ENCODE measurements at places on chromosomes 6 and 20.

GRCh38 chr6:4327841-4328240 lies 192.5 kb upstream of the ECI2 start:
- no peak for DNase-seq

- DNase-seq = no peak
Measured at GRCh38 chr20:63331741-63332400, 29.3 kb downstream of the CHRNA4 start.

GRCh38 chr6:49980898-49981297 lies 11.5 kb upstream of the DEFB113 start:
- DNase-seq = no peak

GRCh38 chr20:51470907-51471411 lies 71.6 kb downstream of the NFATC2 start:
- no peak for DNase-seq

- no peak for DNase-seq
Measured at GRCh38 chr6:8738951-8739350, 303.6 kb upstream of the SLC35B3 start.

DNA sequence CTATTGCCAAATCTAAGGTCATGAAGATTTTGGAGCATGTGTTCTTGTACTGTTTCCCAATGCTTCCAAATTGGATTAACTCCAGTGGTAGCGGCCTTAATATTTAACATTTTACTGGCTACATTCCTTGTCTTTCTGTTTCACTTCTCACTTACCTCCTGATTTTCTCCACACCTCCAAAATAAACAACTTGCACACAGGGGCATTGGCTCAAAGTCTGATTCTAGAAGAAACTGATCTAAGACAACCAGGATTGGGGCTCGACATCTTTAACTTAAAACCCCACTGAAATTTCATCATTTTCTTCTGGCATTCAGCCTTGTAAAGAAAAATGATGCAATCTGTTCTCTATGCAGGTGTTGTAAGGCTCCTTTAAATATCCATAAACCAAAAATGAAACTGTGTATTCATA lies 557.9 kb upstream of the ID4 start:
- DNase-seq = no peak

DNA sequence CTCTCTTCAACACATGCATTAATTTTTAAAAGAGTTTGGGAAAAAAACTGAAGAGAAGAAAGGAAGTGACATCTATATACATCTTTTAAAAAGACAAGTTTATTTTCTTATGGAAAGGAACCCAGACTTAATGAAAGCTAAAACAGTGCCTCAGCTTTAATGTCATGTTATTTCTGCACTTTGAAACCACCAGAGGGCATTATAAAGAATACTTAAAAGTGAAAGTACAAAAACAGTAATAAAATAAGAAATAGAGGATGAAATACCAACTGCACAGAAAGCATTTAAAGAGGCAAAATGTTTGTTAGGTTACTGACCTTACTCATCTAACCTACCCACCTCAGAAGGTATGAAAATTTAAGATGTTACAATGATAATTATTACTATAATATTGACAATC lies 98.8 kb downstream of the HUS1B start:
- DNase-seq = no peak

- no peak for DNase-seq
Measured at GRCh38 chr6:4773181-4773580, 3.0 kb upstream of the CDYL start.

GRCh38 chr20:63284544-63284949 lies 8.4 kb upstream of the COL20A1 start:
- no peak for DNase-seq

DNA sequence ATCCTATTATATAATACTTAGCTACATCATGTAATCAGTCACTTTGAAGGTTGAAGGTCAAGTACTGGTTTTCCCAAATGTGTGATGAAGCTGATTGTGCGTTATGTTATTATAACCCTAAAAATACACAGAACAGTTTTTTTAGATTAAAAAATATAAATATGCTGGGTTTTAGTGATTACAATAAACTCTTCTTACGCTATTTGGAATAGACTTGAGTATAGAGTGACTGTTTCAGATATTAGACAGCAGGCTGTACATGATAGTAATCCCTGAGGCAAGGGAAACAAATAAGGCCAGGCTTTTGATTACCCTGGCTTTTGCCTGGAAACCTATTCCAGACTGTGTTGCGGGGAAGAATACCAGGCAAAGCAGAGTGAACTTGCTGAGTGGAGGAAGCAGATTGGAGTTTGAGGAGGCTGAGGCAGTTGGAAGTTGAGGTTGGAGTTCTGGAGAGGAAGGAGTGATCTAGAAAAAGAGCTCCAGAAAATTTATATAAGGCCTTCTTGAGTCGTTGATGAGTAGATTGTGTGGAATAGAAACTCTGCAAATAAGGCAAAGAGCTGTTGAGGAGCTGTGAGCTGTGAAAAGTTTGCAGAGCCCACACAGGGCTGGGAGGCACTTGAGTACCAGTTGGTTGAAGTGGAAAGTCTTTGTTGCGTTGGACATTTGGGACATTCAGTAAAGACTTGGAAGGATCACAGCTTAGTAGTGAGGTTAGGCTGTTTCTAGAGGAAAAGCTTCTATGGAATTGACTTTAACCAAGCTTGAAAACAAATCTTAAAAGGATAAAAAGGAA lies 26.4 kb downstream of the MAP3K4 start:
- DNase-seq = no peak

DNA sequence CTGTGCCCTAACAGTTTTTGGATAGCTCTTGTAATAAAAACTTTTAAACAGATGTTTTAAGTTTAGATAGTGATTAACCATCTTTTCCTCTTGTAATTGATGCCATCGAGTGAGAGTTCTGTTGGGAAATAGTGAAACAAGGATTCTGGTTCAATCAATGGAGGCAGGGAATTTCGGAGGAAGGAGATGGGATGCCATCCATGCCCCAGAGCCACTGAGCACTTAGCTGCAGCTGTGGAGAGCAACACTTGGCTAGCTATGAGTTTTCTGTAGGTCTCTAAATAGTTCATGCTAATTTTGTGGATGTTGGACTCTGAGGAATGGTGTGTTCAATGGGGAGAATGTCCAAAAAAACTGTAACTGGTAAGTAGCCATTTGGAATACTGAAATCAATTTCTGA lies 16.7 kb downstream of the CBFA2T2 start:
- DNase-seq = no peak

DNA sequence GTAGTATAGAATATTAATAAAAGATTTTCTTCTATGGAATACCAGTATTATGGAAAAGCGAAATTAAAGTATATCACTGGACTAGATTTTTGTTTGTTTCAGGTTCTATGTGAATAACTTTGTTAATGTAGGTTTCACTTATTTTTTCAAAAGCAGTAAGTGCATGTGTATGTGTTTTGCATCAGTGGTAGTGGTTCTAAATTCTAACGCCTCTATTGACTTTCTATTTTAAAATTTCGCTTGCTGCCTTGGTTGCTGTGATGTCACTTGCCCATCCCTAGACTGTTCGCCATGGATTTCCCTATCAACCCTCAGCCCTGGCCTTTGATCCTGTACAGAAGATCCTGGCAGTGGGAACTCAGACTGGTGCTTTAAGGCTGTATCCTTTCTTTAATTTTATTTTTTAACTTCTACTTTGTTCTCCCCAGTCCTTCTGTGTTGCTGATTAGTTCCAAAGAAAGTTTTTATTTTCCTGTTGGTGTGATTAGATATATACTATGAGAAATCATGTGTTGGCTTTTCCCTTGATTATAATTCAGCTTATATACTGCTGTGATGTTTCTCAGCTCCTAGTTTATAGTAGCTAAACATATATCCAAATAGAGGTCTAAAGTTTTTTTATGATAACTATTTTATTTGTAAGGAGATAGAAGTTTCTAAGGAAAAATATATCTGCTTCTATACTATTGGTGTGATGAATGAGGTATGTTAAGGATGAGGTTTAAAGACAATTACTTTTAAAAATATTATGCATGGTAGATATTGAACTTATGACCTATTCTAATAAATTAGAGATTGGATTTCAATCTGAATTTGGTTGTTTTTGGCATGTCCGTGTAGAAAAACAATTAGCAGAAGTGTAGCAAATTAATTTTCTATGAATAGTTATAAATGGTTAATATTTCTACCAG lies 1.7 kb downstream of the STXBP5 start:
- no peak for DNase-seq

DNA sequence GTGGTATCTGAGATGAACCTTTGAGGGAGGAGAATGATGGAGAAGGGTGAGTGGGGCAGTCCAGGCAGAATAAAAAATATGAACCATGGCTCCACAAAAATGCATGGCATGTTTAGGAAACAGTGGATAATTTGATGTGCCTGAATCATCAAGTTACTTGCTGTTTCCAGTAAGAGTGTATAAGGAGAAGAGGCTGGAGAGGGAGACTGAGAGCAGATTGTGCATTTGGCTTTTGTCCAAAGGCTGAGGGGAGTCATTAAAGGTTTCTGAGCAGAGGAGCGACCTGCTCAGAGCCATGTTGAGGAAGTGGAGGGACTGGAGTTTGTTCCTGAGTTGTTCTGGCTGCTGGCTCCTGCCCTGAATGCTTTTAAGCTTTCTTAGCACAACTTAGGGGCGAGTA lies 6.1 kb downstream of the MMP24 start:
- DNase-seq = no peak

DNA sequence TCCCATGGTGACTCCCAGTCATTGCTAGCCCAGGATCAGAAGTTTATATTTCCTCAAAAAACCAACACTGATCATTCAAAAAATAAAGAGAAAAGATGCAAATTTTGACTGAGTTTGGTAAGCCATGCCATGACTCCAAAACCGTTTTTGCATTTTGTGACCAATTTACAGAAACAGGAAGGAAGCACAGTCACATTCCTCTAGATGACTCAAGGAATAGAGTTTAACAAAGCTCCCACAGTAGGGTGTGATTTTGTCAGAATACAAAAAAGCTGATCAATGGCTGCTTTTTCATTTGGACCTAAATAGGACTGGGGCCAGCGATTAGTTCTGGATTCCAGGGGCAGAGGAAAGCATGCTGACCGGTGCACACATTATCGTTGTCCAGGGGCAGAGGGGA lies 179.4 kb upstream of the AFDN start:
- no peak for DNase-seq

DNA sequence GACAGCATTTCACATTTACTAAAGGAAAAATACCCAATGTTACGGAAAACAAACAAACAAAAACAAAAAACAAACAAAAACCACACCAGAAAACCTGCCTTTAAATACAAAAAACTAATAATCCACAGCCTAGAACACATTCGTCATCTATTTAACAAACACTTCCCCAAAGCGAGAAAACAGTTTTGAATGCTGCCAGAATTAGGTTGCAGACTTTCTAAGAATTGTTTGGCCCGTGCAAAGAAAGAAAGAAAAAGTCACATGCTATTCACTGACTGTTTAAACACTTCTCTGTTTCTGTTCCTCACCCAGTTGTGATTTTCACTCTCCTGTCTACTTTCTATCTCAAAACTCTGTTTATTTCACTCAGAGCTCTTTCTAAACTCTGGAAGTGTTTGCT lies 52.5 kb downstream of the BCAS1 start:
- DNase-seq = no peak

DNA sequence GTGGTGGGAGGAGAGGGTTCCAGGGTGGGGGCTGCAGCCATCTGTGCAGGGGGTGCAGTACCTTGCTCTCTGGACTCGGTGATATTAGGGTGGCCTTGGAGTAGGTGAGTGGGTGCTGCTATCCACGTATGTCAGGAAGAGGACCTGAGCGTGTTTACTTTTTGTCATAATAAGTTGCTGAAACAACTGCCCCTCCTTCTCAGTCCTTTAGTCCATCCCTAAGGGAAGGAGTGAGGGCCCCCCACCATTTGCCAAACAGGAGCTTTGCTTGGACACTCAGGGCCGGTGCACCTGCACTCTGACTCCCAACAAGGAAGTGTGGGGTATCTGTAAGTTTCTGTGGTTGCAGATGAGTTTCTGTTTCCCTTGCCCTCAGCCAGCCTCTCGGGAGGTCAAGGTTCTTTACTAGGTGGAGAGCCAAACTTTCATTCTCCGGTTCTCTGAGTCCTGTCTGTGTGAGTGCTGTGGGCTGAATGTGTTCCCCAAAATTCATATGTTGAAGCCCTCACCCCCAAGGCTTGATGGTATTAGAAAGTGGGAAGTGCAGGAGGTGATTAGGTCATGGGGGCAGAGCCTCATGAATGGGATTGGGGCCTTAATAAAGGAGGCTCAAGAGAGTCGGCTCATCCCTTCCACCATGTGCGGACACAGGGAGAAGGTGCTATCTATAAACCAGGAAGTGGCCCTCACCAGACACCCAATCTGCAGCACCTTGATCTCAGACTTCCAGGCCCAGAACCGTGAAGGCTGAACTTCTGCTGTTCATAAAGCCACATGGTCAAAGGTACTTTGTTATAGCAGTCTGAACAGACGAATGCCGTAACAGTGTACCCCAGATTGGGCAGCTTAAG lies 19.6 kb upstream of the CCR6 start:
- no peak for DNase-seq

DNA sequence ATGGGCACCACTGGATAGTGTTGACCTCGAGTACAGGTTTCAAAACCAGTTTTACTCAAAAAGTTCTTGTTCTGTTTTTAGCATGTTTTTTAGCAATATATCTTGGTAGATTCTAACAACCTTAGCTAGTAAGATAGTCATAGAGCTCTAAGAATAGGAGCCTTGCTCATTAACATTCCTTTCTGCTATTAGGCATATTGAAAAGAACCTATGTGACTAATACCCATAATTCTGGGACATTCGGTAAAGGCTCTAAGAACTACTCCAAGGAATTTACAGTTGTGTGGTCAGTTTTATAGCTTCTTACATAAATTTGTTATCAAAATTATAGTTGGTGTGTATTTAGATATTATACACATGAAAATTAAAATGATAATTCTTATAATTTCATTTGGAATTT lies 11.6 kb downstream of the SLC9A8 start:
- no peak for DNase-seq

GRCh38 chr6:155436981-155437749 lies 18.5 kb downstream of the NOX3 start:
- DNase-seq = no peak

GRCh38 chr20:16314320-16314719 lies 258.9 kb downstream of the KIF16B start:
- no peak for DNase-seq

DNA sequence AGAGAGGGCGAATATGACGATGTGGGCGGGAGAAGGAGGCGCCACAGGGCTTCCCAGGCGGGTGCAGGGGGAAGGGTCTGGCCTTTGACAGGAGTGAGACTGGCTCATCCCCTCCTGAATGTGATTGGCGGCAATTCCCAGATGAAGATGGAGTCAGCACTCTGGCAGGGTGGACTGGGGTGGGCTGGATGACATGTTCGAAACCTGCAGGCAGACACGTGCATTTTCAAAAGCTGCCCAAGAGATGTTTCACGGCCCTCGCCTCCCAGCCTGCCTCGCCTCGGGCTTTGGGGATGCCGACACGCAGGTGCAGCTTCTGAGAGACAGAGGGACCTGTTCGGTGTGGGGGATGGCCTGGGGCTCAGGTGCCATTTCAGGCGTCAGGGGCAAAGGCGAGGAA lies 66.8 kb upstream of the AFDN start:
- no peak for DNase-seq

GRCh38 chr6:155599561-155599960 lies 143.9 kb upstream of the NOX3 start:
- DNase-seq = no peak

Measured in stimulated activated CD8-positive, alpha-beta memory T cell treated with anti-CD3 and anti-CD28 coated beads, Interleukin-4, amount 100 ng/mL, for 1 hour (primary cell).